ENCODE measurements at places on chromosomes 12 and 14.

DNA sequence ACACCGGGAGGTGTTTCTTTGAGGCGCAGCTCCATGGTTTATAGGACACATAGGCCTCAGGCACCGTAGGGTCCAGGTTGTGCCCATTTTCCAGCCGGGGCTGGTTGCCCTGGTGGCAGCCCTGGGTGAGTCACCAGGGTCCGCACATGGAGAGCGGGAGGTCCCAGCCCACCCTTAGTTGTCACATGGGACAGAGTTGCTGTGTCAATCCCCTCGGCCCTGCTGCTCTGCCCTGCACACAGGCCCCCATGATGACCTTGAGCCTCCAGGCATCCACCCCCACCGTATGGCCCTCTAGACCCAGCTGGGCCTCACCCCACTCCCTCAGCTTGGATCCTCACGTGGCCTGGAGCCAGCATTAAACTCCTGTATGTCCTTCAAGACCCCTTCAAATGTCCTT, 7.7 kb downstream of the TRMT61A start:
- DNase-seq, result no peak

GRCh38 chr12:22173177-22173576, 127.2 kb downstream of the CMAS start:
- DNase-seq, result peak; percentile 3

GRCh38 chr12:69981881-69982475, 157.0 kb downstream of the MYRFL start:
- no peak for DNase-seq

DNA sequence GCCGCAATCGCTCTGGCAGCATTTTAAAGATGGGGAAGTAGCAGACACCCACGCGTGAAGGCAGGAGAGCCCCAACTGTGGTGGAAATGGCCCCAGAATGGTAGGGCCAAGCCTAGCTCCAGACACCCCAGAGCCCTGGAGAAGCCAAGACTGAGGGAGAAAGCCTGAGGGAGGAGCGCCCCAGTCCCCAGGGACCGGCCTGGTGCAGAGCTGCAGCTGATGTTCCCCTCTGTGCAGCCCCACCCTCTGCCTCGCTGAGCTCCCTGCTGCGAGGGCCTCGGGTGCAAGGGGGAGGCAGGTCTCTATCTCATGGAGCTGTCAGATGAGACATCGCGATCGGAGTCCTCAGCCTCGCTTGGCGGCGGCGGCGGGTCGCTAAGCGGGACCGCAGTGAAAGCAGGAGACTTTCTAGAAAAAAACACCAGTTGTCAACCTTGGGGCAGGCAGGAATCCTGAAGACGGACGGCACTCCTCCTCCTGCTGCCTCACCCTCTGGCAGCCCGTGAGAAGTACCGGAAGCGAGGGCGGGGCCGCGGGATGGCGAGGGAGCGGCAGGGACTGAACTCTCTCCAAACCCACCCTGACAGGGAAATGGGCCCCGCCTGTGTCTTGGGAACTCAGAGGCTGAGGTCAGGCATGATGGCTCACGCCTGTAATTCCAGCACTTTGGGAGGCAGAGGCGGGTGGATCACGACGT, 6.0 kb downstream of the GAPDH start:
- peak; percentile 91 for DNase-seq

GRCh38 chr12:64635356-64635998, 25.2 kb downstream of the RASSF3 start:
- no peak for DNase-seq

Measured in A549 (cell line).